ENCODE measurements at places on chromosomes 2 and 18. TPM values are rescaled to one million over a fixed set of nuclear protein-coding genes. Genes with fewer than 3 reads are reported as not detected.

DNA sequence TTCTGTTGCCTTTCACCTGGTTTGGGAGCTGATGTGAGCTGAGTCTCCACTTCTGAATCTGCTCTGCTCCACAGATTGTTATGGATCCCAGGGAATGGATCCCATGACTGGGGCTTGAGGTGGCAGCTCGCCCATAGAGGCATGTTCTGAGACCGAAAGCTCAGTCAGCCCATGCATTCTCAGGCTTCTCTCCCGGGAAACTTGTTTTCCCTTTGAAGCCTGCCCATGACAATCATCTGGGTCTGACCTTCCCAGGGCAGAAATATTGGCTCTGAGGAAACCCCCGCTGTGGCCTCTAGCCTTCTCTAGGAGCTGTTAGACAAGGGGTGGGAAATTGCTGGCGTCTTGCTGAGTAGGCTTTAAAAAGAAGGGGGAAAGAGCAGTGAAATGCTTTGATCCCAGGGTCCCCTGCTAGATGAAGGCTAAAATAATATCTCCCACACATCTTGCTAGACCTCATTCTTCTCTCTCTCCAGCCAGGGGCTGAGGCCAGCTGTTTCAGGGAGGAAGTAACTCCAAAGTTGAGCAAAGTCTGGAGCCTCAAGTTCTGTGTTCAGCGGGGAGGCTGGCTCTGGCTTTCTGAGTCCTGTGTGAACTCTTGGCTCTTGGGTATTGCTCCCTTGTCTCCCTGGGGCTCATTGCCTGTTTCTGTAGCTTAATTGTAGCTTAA, 2.0 kb downstream of the VAMP8 start:
- no peak for DNase-seq
- H3K36me3 ChIP-seq: peaks cover 31% of the 10 kb centered on the region
- no peak overlapping the region for H3K27ac ChIP-seq
- H3K4me3 ChIP-seq: peak overlapping the region; percentile 84
- peaks cover 53% of the 10 kb centered on the region for H3K4me1 ChIP-seq
- H3K27me3 ChIP-seq: no peaks in the 10 kb centered on the region

- H3K27ac ChIP-seq: no peak overlapping the region
- H3K4me1 ChIP-seq: peaks cover 3% of the 10 kb centered on the region
- H3K4me3 ChIP-seq: no peak overlapping the region
Measured at GRCh38 chr18:13036622-13037320, 45.6 kb downstream of the CEP192 start.

DNA sequence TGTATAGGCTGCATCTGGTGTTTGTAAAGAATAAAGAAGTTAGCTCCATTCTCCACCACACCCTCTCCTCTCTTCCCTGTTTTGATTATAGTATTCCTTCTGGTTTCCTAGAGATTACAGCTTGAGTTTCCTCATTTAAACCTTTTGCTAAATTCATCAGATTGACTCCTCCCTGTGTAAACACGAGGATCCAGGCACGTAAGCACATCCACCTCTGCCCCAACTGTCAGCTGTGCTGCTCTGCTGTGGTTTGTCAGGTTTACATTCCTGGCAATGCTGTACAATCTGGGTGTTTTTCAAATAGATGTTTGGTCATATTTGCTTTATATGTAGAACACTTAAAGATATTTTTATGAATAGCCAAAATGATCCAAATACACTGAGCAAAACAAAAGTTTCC, 302.8 kb downstream of the PTGR3 start:
- H3K36me3 ChIP-seq: peaks cover 7% of the 10 kb centered on the region
- H3K4me3 ChIP-seq: no peak overlapping the region
- no peak overlapping the region for H3K27ac ChIP-seq
- H3K27me3 ChIP-seq: no peaks in the 10 kb centered on the region

- H3K27me3 ChIP-seq: no peaks in the 10 kb centered on the region
- no peak overlapping the region for H3K4me3 ChIP-seq
- no peaks in the 10 kb centered on the region for H3K36me3 ChIP-seq
- no peak for DNase-seq
- no peaks in the 10 kb centered on the region for H3K4me1 ChIP-seq
- H3K27ac ChIP-seq: no peak overlapping the region
Measured at GRCh38 chr2:63131196-63131595, 80.6 kb downstream of the OTX1 start.

GRCh38 chr2:59935005-59935404, 618.4 kb downstream of the BCL11A start:
- H3K27ac ChIP-seq: no peak overlapping the region
- no peaks in the 10 kb centered on the region for H3K36me3 ChIP-seq
- DNase-seq: no peak
- H3K4me3 ChIP-seq: no peak overlapping the region
- H3K27me3 ChIP-seq: no peaks in the 10 kb centered on the region

- peak; percentile 43 for DNase-seq
- no peak overlapping the region for H3K4me3 ChIP-seq
- H3K27me3 ChIP-seq: no peaks in the 10 kb centered on the region
- H3K27ac ChIP-seq: no peak overlapping the region
Measured at GRCh38 chr18:3511980-3512379, 62.0 kb downstream of the TGIF1 start.

The TUBA4B gene
- not detected for total RNA-seq

- peaks cover 4% of the 10 kb centered on the region for H3K36me3 ChIP-seq
- H3K27ac ChIP-seq: no peak overlapping the region
- DNase-seq: no peak
- no peaks in the 10 kb centered on the region for H3K4me1 ChIP-seq
Measured at GRCh38 chr2:97878865-97879264, 116.9 kb downstream of the TMEM131 start.

DNA sequence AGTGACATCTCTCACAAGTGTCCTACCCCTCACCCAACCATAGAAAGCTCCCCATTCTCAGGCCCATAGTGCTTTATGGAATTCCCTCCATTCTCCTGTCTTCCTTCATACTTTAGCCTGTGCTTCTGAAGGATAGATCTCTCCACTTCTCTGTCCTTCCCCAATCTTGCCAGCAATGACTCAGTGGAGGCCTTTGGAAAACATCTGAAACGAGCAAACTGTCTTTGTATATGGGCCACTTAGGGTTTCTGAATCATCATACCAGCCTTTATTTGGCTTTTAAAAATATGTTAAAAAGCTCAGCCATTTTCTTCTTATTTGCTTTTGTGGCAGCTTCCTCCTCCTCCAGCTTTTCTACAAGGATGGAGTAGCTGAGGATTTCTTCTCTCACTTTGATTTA, 65.6 kb upstream of the ZNF385B start:
- no peak overlapping the region for H3K27ac ChIP-seq
- no peak overlapping the region for H3K4me3 ChIP-seq
- H3K36me3 ChIP-seq: no peaks in the 10 kb centered on the region
- no peaks in the 10 kb centered on the region for H3K4me1 ChIP-seq
- H3K27me3 ChIP-seq: no peaks in the 10 kb centered on the region
- no peak for DNase-seq

- no peak overlapping the region for H3K27ac ChIP-seq
- H3K36me3 ChIP-seq: no peaks in the 10 kb centered on the region
- H3K27me3 ChIP-seq: no peaks in the 10 kb centered on the region
- DNase-seq: no peak
- H3K4me1 ChIP-seq: no peaks in the 10 kb centered on the region
Measured at GRCh38 chr2:148132412-148132811, 111.5 kb downstream of the MBD5 start.

GRCh38 chr18:49817947-49818346, 4.6 kb upstream of the ACAA2 start:
- DNase-seq: no peak
- no peak overlapping the region for H3K27ac ChIP-seq
- peaks cover 52% of the 10 kb centered on the region for H3K4me1 ChIP-seq

DNA sequence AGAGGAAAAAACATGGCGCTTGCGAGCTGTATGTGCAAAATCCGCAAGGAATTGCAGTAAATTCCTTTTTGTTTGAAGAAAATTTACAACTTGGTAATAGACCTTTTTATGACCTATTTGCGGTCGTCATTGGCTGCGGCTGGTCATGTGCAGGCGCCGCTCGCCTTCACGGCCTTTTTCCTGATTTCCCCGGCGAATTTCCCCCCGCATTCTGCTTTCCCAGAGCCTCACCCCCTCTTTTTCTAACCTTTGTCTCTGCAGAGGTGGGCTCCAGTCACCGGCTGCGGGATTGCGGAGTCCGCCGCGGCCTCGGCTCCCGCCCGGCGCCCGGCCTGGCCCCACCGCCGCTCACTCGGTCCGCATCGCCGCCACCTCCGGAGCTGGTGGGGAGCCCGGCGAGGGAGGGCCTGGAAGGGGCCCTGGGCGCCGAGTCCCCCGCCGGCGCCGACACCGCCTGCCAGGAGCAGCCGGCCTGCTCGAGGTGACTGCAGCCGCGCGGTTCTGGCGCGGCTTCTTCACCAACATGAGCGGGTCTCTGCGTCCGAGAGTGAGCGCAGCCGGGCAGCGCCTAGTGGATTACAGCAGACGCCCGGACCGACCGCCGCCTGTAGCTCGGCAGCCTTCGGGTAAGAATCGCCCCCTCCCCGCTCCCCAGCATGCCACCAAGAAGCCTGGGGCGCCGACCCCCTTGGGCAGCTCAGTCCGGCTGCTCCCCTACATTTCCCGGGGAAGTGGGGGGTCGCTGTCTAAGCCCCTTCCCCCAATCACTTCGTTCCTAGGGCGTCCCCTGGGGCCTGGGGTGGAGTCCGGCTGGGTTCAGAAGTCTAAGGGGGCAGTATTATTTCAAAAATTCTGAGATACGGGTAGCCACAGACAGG, 7.1 kb downstream of the HOXD8 start:
- no peak for DNase-seq
- H3K36me3 ChIP-seq: no peaks in the 10 kb centered on the region
- peaks cover 98% of the 10 kb centered on the region for H3K27me3 ChIP-seq
- H3K4me1 ChIP-seq: peaks cover 44% of the 10 kb centered on the region

DNA sequence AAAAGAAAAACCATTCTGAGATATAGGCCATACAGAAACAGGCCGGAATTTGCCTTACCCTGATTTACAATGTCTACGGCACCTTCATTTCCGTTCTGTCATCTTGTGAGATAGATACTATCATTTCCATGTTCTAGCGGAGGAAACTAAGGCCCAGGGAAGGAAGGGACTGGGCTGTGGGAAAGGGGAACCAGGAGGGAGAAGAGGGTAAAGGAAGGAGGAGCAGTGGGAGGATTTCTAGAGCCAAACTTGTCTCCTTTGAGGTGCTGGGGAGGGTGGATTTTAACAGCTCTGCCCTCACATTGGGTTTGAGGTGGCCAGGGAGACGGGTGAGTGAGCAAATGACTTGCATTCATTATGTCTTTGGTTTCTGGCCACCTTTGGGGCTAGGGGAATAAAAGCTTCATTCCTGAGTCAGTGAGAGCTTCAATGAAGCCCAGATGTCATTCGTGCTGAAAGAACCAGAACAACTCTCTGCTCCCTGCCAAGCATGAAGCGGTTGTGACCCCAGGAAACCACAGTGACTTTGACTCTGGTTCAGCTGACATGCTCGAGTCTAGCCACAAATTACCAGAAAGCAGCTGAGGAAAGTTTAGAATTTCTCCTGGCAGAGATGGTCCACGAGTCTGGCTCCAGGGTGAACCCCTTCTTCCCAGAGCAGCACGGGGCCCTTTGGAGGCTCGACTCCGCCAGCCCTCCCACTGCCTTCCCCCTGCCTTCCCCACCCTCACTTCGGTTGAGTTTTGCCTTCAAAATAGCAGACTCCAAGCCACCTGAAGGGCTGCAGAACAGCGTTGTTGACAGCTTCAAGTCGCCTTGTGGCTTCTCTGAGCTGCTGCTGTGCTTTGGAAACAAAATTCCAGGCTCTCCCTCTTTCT, 3.8 kb downstream of the ACTG2 start:
- no peak for DNase-seq
- H3K4me1 ChIP-seq: peaks cover 21% of the 10 kb centered on the region
- no peaks in the 10 kb centered on the region for H3K27me3 ChIP-seq
- no peak overlapping the region for H3K4me3 ChIP-seq

DNA sequence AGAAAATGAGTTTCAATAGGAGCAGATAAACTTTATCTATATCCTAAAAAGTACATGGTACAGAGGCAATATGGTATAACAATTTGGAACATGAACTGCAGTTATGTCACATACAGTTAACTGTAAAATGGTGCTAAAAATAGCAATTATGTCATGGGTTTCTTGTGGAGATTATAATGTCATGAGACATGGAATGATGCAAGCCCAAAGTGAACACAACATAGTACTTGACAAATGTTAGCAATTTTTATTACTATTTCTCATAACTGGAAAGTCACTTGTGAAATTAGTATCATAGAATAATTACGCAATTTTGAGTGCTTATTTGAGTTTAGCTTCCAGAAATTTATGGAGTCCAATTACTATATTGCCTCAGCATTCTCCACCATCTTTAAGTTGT, 1263.4 kb downstream of the DSC3 start:
- no peaks in the 10 kb centered on the region for H3K36me3 ChIP-seq
- no peak overlapping the region for H3K4me3 ChIP-seq
- no peaks in the 10 kb centered on the region for H3K27me3 ChIP-seq
- no peak for DNase-seq

The RAB17 gene
- not detected for total RNA-seq

The SULT1C4 gene
- total RNA-seq: not detected

DNA sequence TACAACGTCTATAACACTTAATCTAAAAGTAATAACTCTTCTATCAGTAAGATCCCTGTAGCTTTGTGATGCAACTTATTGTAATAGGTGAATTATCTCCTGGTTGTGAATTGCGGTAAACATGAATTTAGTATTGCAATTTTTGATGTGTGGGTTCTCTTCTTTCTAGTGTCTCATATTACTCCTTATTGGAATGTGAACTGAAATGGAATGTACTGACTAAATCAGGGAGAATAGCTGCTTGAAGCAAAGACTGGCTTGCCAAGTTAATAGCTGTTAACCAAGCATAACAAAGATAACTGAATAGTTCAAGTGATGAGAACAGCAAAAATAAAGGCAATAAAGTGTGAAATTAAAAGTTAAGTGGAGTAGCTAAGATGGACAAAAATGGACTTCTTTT, 60.5 kb upstream of the TFPI start:
- no peaks in the 10 kb centered on the region for H3K27me3 ChIP-seq
- no peaks in the 10 kb centered on the region for H3K36me3 ChIP-seq
- no peak overlapping the region for H3K4me3 ChIP-seq
- H3K4me1 ChIP-seq: no peaks in the 10 kb centered on the region
- no peak overlapping the region for H3K27ac ChIP-seq

GRCh38 chr2:205580212-205580987, 101.9 kb upstream of the NRP2 start:
- H3K27ac ChIP-seq: no peak overlapping the region
- no peak overlapping the region for H3K4me3 ChIP-seq
- no peaks in the 10 kb centered on the region for H3K36me3 ChIP-seq
- no peaks in the 10 kb centered on the region for H3K27me3 ChIP-seq
- no peak for DNase-seq
- H3K4me1 ChIP-seq: no peaks in the 10 kb centered on the region

- no peaks in the 10 kb centered on the region for H3K27me3 ChIP-seq
- H3K36me3 ChIP-seq: no peaks in the 10 kb centered on the region
- peak; percentile 55 for DNase-seq
- H3K27ac ChIP-seq: no peak overlapping the region
- no peak overlapping the region for H3K4me3 ChIP-seq
- H3K4me1 ChIP-seq: no peaks in the 10 kb centered on the region
Measured at GRCh38 chr18:76405681-76406356, 89.2 kb downstream of the ZNF516 start.

The PRSS56 gene
- total RNA-seq: not detected

- DNase-seq: no peak
- H3K4me3 ChIP-seq: no peak overlapping the region
- H3K36me3 ChIP-seq: no peaks in the 10 kb centered on the region
- H3K27ac ChIP-seq: no peak overlapping the region
Measured at GRCh38 chr18:35549564-35549963, 32.0 kb upstream of the GALNT1 start.

The SATB2 gene
- not detected for total RNA-seq

The FNDC4 gene
- total RNA-seq: not detected
